Omental fat pad (tissue), 4 donors: ENCODE measurements at places on chromosomes 5 and 9. TPM values are rescaled to one million over a fixed set of nuclear protein-coding genes. Genes with fewer than 3 reads are reported as not detected.

The SLC9A3 gene
- total RNA-seq = 1.0 TPM

The HRCT1 gene
- total RNA-seq = 17.5 TPM

The TLR4 gene
- total RNA-seq = 129 TPM

The CFAP157 gene
- not detected for total RNA-seq

The MEF2C gene
- 33.4 TPM for total RNA-seq

The CYLC2 gene
- not detected for total RNA-seq

The PTGES2 gene
- 59.4 TPM for total RNA-seq

DNA sequence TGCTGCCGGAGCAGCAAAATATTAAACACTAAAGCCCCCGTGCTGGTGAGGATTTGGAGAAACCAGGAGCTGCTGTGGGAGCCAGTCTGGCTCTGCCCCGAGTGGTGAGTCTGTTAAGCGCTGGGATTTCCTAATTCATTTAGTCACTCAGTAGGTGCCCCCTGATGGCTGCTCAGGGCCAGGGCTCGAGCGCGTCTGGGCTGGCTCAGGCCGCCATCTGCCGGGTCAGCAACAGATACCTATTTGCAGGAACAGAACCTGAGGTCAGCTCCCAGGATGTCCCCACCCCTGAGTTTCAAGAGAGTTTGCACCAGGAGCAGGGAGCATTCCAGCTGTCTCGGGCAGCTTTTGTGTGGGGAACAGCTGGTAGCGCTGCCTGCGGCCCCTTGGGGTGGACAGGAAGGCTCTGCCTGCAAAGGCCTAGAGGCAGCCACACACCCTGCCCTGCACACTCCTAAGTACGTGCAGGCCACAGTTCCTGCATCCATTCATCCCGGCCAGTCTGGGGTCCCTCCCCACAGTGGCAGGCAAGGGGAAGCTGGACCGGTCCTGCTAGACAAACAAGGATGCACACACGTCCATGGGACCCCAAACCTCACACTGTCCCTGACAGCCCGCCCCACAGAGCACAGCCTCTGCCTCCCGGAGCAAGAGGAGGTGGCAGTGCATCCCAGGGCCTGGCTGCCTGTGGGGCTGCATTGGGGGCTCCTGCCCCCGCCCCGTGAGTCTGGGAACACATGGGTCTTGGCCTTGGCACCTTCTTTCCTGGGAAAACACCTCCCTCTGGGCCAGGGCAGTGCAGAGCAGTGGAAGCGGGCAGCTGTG is 83.7 kb downstream of the ADAMTS2 start:
- no peak for DNase-seq

DNA sequence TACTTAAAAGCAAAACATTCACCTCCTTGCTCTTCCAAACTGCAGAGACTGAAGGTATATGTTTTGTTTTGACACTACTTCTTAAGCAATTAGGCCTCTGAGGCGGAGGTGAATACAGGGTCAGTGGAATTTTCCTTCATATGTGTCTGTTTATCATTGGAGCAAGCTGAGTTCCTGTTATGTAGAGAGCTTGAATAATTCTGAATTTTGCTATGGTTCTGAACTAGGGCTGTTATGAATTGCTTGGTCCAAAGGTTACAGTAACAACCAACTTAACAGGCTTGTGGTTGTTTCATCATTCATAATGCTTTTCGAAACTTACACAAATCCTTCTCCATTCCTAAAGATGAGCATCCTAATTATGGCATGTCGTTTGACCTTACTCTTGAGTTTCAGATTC is 444.6 kb upstream of the MEF2C start:
- no peak for DNase-seq

GRCh38 chr9:78938821-78939220 is 632.9 kb upstream of the TLE4 start:
- DNase-seq = no peak

DNA sequence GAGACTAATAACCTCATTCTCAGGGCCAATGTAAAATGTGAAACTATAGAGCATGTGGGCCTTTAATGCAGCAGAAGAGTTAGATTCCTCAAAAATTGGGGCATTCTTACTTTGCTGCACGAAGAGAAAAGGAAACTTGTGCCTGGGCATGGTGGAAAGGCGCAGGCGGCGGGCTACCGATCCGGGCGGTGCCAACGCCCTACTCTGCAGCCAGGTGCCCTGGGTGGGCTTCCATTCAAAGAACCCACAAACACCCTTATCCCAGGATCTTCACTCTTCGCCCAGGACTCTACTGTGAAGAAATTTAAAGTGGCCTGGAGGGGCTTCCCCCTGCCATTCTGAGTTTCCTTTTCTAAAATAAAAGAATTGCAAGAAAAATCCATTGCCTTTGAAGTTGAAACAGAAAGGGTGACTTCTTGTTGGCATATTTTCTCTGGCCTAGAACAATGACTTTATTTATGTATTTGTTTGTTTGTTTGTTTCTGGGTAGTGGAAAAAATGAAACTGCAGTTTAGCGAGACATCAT is 124.9 kb downstream of the TMEM161B start:
- DNase-seq = no peak

DNA sequence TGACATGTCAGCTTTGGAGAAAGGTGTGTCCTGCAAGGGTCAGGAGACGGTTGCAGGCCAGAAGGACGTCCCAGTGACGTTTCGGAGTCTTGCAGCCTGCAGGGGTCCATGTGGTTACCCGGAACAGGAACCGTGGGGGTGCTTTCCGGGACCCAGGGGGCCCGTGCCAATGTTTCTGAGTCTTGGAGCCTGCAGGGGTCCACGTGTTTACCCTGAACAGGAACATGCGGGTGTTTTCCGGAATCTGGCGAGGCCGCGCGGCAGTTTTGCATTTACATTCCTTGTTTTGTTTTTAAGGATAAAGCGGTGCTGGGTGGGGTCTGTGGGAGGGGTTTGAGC is 30.6 kb downstream of the NKD2 start:
- no peak for DNase-seq
